ENCODE measurements at places on chromosomes 5 and 9. TPM values are rescaled to one million over a fixed set of nuclear protein-coding genes. Genes with fewer than 3 reads are reported as not detected.

Gene PDGFRB
- 276 TPM for polyA plus RNA-seq

Gene STING1
- 194 TPM for polyA plus RNA-seq

Gene CEP78
- 4.5 TPM for polyA plus RNA-seq

Gene RC3H2
- polyA plus RNA-seq: 35.3 TPM

Gene RNF20
- polyA plus RNA-seq: 18.0 TPM

Gene PSMD5
- 37.7 TPM for polyA plus RNA-seq

Gene BHMT
- polyA plus RNA-seq: not detected

Gene CTSV
- polyA plus RNA-seq: 0.32 TPM

Gene PCDHGA11
- 7.4 TPM for polyA plus RNA-seq

Gene HIGD2A
- polyA plus RNA-seq: 118 TPM

Gene MYOT
- not detected for polyA plus RNA-seq

Gene CA9
- polyA plus RNA-seq: 0.32 TPM

Gene PIK3R1
- polyA plus RNA-seq: 15.1 TPM

Gene DRD1
- polyA plus RNA-seq: not detected

Gene SPINK7
- polyA plus RNA-seq: not detected

Gene GABRB2
- polyA plus RNA-seq: not detected

Gene MARCOL
- not detected for polyA plus RNA-seq

Gene PNPLA7
- polyA plus RNA-seq: 0.40 TPM

Gene OR13C4
- polyA plus RNA-seq: not detected

Gene OSMR
- 43.4 TPM for polyA plus RNA-seq

Gene GPR150
- polyA plus RNA-seq: 0.25 TPM

Gene GPR151
- polyA plus RNA-seq: not detected

Gene CATSPER3
- polyA plus RNA-seq: 0.43 TPM

Gene SAPCD2
- polyA plus RNA-seq: 5.1 TPM

Gene FAM221B
- polyA plus RNA-seq: not detected

Gene PLCXD3
- 0.06 TPM for polyA plus RNA-seq

Gene DDX4
- polyA plus RNA-seq: not detected

Gene MTX3
- 9.6 TPM for polyA plus RNA-seq

Gene SLC34A3
- polyA plus RNA-seq: not detected

Gene PRPF4
- polyA plus RNA-seq: 16.6 TPM

Gene GRM6
- not detected for polyA plus RNA-seq

Gene GABRA6
- polyA plus RNA-seq: not detected

Gene ANKRD31
- 0.07 TPM for polyA plus RNA-seq

Gene SLC4A9
- not detected for polyA plus RNA-seq

Gene SHOC1
- polyA plus RNA-seq: not detected

Gene SCGB3A2
- polyA plus RNA-seq: not detected

Gene CCDC183
- polyA plus RNA-seq: 0.20 TPM

Gene OR2S2
- 0.53 TPM for polyA plus RNA-seq

Gene ZFP2
- 0.32 TPM for polyA plus RNA-seq

Gene SEMA6A
- polyA plus RNA-seq: 0.23 TPM

Gene BAAT
- not detected for polyA plus RNA-seq

Gene CEP72
- polyA plus RNA-seq: 1.7 TPM

Gene HBEGF
- 3.1 TPM for polyA plus RNA-seq

Gene MEF2C
- 1.6 TPM for polyA plus RNA-seq

Gene PCDHGA4
- polyA plus RNA-seq: 4.0 TPM

Gene ACOT12
- 0.18 TPM for polyA plus RNA-seq

Gene WWC1
- polyA plus RNA-seq: 1.4 TPM

All from BJ (cell line).